ENCODE measurements at places on chromosomes 16 and 17.

DNA sequence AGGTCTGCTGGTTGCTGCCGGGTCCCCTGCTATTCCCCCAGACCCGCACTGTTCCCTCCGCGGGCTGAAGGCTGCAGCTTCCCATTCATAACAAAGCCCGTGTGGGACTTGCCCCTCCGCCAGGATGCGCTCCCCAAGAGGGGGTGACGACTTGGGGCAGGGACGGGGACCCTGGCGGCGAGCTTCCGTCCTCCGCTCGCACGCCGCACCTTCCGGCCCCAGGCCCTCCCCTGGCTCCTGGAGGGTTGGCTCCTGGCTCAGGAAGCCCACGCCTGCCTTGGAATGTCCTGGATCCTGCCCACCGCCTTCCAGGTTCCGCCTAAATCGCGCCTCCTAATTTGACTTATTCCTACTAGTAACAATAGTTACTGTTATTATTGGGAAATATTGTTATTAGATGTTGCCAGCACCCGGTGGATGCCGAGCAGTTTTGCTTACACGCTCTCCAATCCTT, 1.1 kb upstream of the TFAP4 start:
- peak; percentile 53 for DNase-seq

DNA sequence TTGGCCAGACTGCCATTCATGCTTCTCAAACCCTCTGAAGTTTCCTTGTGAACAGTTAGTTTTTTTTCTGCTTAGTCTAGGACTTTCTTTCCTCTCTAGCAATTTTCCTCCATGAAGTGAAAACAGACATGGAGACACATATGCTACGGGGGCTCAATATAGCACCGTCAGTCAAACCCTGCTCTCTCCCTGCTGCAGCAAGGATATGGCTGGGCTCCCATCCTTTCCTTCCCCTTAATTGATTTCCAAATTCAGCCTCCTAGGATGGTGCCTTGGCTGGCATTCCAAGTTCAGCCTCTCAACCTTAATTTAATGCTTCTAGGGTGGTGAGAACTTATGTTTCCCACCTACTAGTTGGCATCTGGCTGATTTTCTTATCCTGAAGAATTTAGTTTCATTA, 436.7 kb downstream of the NPIPA7 start:
- no peak for DNase-seq

DNA sequence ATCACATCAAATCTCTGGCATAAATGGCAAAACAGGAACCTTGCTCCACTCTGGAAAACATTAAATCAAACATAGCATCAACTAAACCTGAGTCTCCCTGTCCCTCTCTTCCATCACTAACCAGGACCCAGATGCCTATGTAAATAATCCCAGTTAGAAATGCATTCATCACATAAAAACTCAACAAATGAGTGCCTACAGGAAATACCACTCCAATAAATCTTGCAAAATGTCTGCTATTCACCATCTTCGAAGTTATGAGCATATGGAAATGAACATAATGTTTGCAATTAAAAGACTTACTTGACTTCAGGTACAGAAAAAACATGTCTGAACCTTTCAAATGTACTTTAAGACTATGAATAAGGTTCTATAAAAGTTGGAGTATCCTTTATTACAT, 425.0 kb downstream of the CDH11 start:
- DNase-seq = no peak

GRCh38 chr17:47288531-47289116, 35.0 kb downstream of the ITGB3 start:
- DNase-seq = no peak

GRCh38 chr16:74740795-74741304, 33.8 kb downstream of the FA2H start:
- peak; percentile 94 for DNase-seq

GRCh38 chr16:444027-444426, 18.6 kb downstream of the RAB11FIP3 start:
- DNase-seq = no peak

GRCh38 chr17:42879596-42879985, 21.0 kb upstream of the G6PC1 start:
- DNase-seq = no peak

DNA sequence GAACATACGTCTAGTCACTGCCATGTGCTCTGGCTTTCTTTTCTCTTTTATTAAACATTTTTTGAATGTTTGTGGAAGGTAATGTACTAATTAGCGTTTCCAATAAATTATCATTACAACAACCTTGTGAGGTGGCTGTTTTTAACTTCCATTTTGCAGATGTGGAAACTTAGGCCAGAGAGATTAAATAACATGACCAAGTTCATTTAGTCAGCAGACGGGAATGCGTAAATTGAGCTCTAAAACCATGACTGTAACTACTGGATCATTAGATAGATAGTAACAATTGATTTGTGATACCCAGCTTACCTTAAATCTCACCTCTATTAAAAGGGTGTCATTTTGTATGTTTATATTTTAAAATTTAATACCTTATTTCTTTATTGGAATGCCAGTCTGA, 49.4 kb downstream of the RABEP1 start:
- DNase-seq = no peak

DNA sequence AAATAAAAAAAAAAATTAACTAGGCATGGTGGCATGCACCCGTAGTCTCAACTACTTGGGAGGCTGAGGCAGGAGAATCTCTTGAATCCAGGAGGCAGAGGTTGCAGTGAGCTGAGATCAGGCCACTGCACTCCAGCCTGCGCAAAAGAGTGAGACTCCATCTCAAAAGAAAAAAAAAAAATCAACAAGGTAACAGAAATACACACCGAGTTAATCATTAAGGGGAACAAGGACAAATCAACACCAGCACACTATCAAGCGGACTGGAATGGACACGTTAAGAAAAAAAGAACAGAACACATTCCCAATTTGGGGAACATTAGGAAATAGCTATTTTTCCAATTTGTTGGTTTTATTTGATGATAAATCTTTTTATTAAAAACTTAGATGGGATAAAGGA, 28.4 kb upstream of the GLG1 start:
- DNase-seq = no peak

GRCh38 chr16:11143372-11144035, 112.5 kb downstream of the SOCS1 start:
- no peak for DNase-seq

DNA sequence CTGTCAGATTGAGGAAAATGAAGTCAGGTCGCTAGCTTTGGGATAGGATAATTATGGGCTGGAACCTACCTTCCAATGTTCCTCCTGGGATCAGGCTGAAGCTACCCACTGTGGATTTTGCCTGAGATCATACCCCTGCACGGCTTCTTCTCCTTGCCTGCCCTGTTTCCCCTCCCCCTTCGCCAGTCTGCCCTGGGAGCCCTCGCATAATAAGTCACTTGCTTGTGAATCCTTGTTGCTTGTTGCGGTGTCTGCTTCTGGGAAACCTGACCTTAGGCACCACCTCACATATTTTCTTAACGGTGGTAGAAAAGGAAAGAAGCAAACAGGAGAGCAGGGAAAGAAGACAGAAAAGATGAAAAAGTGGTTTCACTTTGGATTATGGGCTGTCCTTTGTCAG, 13.3 kb upstream of the PMP22 start:
- no peak for DNase-seq

DNA sequence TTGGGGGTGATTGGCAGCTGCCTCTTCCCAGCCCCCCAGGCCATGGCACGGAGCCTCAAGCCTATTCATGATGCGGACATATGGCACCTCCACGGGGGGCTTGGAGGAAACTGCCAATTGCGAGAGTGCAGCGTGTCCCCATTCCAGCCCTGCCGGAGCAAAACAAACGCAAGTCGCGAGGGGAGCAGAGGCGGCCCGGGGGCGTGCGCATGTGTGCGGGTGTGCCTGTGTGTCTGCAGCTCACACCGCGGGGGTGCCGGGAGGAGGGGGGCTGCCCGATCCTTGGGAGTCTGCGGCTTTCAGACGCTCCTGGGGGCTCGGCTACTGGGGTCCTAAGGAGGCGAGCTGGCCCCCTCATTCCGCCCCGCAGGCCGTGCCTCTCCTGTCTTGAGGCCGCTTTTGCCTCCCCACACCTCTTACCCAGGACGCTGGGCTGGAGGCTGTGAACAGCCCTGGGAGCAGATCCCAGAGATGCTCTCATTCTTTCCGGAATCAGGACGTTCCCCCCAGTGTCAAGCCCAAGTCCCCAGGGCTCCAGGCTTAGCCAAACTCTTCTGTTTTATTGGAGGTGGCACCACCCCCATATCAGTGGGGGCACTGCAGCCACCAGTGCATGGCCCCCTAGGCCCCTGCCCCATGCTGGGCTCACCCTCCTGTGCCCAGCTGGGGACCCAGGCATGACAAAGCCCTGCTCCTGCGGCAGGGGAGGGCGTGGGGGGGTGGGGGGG, 29.1 kb downstream of the ENDOV start:
- DNase-seq = no peak
